Activated CD4-positive, alpha-beta T cell treated with anti-CD3 and anti-CD28 coated beads, Interleukin-2, amount 50 U/mL, for 24 hours (primary cell): ENCODE measurements at places on chromosomes 1 and 21.

DNA sequence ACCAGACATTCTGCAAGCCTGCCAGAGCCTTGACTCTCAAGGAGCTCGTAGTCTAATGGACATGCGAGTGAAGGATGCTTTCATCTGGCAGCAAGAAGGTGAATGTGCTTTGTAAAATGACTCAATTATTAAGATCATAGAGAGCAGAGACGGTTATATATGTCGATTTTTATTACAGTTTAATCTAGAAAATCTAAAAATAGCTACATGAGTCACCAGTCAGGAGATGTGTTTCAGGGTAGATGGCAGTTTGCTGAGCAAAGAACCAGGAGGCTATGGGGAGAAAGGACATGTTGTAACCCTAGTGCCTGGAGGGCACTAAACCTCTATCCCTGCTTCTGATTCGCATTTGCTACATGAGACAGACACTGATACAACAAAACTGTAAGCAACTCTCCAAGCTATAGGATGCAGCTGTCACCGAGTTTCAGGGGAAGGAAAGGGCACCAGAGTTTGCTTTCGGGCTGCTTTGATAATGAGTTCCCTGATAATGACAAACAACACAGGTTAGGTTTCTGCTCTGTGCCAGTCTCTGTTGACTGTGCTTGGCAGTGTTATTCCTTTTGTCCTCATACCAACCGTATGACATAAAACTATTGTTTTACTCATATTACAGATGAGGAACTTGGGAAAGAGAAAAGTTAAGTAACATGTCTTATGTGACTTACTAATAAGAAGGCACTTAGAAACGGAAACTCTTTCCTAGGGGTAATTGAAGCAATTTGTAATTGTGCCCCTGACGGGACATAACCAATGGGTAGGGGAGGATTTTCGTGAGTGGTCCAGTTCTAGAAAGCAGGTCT lies 43.2 kb downstream of the C1orf198 start:
- no peak for DNase-seq

DNA sequence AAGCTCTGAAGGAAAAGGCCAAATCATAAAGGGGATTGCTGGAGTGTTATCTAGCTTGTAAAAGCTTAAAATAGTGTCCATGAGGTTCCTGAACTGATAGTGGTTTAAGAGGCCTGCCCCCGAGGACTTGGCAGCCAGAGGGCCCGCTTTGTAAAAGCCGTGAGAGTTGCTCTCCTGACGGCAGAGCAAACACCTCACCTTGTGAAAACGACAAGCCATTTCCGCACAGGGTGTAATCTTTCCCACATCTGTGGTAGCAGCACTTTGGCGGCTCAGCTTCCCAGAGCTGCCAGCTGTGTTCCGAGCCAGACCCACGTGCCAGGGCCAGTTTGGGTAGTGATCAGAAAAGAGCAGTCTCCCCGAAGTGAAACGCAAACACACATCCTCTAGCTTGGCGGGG lies 37.0 kb downstream of the SERBP1 start:
- no peak for DNase-seq

GRCh38 chr1:4494027-4494426 lies 160.4 kb upstream of the AJAP1 start:
- DNase-seq: no peak

DNA sequence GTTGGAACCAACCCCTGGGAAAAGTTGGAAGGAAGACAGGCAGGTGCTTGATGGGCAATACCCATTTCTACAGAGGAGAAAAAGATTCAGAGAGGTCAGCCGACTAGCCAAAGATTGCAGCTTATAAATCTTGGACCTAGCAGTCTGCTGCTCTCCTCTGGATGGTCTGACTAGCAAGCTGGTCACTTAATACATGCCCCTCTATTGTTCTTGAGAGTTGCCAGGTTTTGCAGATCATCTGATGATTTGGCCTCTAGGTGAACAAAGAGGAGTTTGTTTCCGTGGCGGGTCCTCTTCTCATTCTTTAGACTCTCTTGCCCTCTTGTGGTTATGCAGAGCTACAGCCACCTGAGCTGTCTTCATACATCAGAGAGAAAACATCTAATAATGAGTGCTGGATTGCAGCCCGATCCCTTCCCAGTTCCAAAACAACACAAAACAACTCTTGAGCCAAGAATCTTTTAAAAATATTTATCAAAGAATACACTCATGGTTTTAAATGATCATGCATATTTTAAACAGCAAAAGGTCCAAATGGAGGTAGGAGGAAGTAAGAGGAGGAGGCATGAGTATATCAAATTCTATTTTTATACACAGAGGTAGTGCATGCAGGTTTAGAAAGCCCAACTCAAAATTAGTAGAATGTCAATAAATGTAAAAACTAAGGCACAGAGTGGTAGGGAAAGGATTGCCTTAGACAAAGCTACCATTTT lies 115.7 kb downstream of the SLC30A10 start:
- DNase-seq: no peak

- DNase-seq: no peak
Measured at GRCh38 chr1:90834886-90835660, 118.0 kb upstream of the BARHL2 start.

GRCh38 chr1:186404454-186405051 lies 28.9 kb downstream of the ODR4 start:
- no peak for DNase-seq

- no peak for DNase-seq
Measured at GRCh38 chr1:172343240-172344160, 77.0 kb upstream of the C1orf105 start.

DNA sequence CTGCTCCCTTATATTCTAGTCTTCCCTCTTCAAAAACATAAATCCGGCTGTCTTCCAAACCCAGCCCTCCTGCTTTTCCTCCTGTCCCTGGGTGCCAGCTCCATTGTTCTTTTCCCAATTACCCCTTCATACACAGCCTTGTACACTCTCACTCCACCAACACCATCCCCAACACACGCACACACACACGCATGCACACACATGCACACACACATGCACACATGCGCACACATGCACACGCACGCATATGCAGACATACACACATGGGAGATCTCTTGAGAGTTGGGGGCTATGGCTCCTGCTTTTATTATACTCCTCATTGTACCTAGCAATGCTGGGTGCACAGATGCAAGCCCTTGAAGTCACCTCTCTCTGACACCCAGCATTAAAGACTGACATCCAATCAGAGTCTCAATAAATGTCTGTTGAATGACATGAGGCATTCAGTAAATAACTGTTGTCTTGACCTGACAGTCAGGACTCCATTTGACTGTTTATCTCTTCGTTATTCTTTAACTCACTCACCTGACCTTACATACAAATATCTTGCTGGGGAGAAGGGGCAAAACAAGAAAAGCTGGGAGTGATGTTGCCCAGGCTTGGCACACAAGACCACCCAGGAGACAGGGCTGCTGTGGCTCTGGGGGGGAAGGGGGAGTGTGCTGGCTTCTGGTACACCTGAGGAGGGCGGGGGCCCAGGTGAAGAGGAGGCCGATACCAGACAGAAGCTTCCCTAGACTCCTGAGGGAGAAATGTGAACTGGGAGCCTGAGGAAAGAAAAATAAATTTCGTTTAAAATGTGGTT lies 16.0 kb downstream of the ABCA4 start:
- no peak for DNase-seq
